ENCODE measurements at places on chromosomes 3 and 15.
A peak's percentile ranks its signal among the peaks of the same experiment; 100 is the strongest.

DNA sequence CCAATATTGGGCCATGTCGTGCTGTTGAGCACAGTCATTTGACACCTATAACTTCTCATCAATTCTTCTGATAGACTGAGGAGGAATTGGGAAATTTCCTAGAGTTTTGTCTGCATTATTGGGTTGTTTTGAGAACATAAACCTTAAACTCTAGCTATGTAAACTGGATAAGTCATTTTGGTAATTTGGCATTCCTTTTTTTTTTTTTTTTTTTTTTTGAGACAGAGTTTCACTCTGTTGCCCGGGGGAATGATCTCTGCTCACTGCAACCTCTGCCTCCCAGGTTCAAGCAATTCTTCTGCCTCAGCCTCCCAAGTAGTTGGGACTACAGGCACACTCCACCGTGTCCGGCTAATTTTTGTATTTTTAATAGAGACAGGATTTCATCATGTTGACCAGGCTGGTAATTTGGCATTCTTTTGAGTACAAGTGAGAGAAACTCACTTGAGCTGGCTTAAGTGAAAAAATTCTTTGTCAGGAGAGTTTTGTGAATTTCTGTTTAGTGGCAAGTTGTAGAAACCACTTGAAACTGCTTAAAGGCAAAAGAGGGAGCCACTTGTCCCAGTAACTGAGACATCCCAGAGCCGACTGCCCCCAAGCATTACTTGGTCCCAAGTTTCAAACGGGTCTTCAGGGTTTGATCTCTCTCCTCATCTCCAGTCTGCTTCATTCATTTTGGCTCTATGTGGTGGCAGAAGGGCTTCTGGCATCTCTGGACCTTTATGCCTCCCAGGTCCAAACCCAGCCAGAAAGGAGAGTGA, 34.9 kb downstream of the FLNB start:
- DNase-seq = no peak

GRCh38 chr3:41241161-41241560, 41.9 kb downstream of the CTNNB1 start:
- DNase-seq = no peak

- no peak for DNase-seq
Measured at GRCh38 chr3:11563865-11564185, 79.9 kb downstream of the VGLL4 start.

DNA sequence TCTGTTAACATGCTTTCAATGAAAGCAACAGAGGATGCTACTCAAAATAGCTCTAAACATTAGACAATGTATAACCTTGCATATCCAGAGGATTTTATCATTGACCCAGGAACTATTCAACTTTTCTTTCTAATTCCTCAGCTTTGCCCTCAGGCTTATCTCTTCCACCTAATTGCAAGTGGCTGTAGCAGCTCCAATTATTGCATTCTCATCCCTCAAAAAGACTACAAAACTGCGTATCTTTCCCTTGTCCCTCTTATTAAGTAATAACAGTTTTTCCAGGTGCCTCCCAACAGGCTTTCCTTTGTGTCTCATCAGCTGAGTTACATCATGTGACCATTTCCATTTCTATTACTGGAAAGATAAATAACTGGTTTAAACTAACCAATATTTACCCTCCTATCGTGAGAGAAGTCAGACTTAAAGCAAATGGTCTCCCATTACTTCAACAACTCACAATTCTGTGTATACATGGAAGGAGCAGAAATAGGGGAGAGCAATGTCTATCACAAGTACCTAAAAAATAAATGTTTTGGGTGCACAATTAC, 78.0 kb upstream of the MBNL1 start:
- DNase-seq = no peak

- DNase-seq = no peak
Measured at GRCh38 chr3:14223595-14223994, 45.0 kb downstream of the LSM3 start.

GRCh38 chr15:69489073-69489571, 36.5 kb downstream of the RPLP1 start:
- no peak for DNase-seq

DNA sequence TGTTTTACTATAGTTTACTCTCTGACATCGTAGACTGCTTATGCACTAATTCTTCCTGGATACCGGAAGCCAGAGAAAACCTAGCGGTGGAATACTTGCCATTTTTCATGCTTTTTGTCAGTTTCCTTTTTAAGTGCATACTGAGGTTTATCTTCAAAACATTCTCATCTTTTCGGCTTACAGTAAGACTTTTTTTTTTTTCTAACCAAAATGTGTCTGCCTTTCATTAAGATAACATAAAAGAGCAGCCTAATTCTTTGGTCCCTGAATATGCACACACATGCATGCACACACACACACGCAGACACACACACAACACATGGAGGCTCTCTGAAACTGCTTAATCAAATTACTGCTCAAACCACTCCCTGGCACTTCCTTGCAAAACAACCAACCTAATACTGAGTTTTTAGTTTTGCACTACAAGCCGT, 1.3 kb downstream of the ZNF445 start:
- peak; percentile 30 for DNase-seq

GRCh38 chr15:74383695-74384565, 16.5 kb upstream of the CYP11A1 start:
- peak; percentile 55 for DNase-seq

DNA sequence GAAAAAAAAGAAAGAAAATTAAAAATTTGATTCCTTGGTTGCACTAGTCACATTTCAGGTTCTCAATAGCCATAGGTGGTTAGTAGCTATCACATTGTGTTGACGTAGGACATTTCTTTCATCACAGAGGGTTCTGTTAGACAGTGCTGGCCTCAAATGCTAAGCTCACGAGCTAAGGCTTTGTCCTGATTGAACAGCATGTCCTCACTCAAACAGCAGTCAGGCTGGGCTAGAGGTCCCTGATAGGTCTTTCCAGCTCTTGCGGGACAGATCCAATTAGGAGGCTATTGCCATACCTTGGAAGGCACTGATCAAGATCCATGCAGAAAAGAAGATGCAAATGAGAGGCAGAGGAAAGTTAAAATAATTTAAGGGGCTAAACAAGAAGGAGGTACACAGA, 85.9 kb upstream of the HACD2 start:
- no peak for DNase-seq

DNA sequence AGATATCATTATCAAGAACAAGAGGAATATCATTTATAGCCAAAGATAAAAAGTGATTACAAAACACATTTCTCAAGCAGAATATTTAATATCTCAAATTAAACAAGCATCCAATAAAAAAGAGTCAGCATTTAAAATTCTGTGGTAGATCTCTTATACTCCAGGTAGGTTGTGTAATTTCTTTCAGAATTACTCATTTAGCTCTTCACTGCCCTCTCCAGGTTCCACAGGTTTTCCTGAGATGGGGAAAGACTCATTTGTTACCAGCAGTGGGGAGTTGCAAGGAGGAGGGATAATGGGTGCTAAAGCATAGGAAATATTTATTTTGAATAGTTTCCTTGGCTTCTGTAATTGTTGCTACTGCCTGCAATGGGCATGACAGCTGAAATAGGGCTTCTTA, 83.1 kb upstream of the RASGRP1 start:
- DNase-seq = no peak

GRCh38 chr3:72272356-72272755, 487.4 kb upstream of the PROK2 start:
- DNase-seq = no peak

GRCh38 chr3:111143-112069, 85.2 kb upstream of the CHL1 start:
- DNase-seq = no peak

DNA sequence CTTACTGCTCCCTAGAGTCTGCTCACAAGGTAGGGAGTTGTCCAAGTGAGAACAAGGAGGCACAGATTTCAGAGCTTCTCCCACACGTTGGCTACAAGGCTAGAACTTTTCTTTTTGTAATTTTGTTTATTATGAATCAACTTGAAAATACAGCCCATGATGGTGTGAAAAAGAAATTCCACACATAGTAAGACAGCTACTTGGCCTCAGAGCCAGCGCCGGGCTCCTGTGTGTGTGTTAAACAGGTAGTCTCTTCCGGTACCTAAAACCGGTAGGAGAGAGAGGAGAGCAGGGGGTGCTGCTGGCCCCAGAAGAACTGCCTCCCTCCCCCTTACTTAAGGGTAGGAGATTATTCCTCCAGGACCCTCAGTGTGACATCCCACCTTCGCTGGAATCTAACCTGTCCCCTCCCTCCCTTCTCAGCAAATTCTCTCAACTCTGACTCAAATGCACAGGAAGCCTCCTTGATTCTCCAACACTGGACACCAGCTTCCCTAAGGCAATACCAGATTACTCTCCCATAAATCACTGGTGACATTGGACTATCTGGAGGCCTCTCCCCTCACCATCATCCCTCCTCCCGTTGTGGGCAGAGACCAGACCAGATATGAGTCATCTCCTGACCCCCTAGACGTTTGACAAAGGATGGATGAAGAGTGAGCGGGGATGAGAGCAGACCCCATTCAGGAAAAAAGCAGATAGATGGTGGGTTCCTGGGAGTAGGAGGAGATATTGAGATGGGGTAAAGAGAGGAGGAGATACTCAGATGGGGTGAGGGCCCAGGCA, 4.5 kb upstream of the IP6K1 start:
- DNase-seq = no peak

DNA sequence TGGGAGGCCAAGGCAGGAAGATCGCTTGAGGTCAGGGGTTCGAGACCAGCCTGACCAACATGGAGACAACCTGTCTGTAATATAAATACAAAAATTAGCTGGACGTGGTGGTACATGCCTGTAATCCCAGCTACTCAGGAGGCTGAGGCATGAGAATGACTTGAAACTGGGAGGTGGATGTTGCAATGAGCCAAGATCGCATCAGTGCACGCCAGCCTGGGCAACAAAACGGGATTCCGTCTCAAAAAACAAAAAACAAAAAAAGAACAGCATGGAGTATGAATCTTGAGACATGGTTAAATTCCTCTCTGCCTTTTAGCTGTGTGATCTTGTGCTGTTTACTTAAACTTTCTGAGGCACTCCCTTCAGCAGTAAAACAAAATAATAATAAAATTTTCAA, 244.9 kb downstream of the FGF12 start:
- DNase-seq = no peak

DNA sequence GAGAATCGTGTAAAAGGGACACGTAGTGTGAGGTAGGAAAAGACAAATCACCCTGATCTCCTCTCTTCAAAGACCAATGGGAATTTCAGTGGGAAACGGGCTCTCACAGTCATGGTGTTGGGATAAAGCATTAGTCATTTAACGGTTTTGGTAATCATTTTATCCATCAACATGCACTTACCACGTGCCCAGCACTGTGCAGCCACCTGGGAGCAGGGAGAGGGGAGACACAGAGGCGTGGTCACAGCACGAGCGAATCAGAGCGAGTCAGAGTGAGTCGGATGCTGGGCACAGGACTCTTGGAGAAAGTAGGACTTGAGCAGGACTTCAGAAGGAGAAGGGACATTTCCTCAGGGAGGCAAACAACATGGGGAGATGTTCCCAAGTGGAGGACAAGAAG, 130.8 kb downstream of the MINAR1 start:
- DNase-seq = no peak

DNA sequence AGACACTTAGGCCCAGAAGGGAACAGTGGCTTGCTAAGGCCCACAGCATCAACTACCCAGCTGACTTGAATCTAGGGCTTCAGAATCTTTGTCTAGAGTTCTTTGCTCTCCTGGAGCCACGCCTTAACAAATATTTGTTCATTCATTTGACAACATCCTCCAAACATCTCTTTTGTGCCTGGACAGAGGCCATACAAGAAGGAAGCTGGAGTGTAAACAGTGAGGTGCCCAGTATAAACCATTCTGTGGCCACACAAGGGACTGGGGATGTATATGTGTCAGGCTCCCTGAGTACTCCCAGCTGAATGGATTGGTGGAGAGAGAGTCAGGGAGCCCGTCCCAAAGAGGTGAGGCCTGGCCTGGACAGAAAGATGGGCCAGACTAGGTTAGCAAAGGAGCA, 3.4 kb downstream of the CIB2 start:
- no peak for DNase-seq

- no peak for DNase-seq
Measured at GRCh38 chr15:71136159-71136783, 21.0 kb downstream of the THSD4 start.

DNA sequence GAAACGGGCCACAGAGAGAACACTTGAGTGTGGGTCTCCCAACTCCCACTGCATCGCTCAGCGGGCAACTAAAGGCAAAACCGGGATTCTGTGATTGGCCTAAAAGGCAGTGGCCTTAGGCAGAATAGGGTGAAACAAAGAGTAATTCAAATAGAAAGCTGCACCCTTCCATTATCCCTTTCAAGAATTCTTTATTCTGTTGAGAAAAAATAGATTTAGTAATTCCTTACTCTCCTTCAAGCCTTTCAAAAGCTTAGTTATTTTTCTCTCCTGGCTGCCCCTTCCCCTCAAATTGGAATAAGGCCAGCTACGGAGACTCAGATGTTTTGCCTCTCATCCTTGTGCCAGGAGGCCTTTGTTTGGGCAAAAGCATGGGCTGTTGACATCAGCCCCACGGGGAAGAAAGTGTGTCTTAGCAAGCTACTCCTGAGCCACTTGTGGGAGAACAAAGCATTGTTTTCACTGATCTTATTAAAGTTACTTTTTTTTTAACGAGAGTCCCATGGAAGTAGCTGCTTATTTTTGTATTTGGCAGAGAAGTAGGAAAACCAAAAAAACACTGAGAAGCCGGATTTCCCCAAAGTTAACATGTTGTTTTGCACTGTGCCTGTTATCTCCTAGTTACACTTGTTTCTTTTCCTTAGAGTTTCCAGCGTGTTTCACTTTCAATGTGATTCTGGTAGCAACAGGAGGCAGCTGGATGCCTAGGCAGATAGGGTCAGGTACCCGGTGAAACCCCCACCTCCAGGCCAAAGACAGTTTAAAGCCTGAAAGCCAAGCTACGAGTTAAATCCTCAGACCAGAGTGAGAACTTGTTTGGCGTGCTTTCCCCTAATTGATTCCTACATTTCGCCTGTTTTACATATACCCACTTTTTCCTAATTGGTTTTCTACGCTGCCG, 2.2 kb downstream of the ST6GAL1 start:
- DNase-seq = peak; percentile 9

DNA sequence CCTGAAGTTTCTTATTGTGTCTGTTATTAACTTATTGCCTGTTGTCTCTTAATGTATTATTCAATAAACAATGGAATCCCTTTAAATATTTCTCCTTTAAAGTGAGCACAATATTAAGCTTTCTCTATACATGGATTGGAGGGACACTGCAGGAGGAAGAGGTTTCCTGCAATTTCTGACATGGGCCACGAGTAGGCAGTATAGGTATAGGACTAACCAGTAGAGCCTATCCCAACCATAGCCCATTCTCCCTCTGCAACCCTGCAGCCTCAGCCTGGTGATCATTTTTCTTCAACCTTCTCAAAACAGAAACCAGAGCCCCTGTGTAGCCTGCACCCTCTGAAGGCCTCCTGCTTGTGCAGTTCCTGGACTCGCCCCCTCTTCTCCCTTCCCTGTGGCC, 124.8 kb downstream of the NEK10 start:
- DNase-seq = no peak

GRCh38 chr3:164458986-164459385, 619.3 kb downstream of the SI start:
- no peak for DNase-seq

GRCh38 chr3:89227218-89227617, 119.8 kb downstream of the EPHA3 start:
- DNase-seq = no peak

Data from activated CD4-positive, alpha-beta T cell treated with anti-CD3 and anti-CD28 coated beads, Interleukin-2, amount 10 ng/mL, durations not matched to agents 7 days and 5 days (primary cell).